Activated CD4-positive, alpha-beta T cell treated with anti-CD3 and anti-CD28 coated beads, Interleukin-2, amount 50 U/mL, for 4 hours (primary cell): ENCODE measurements at places on chromosomes 1 and 21.

- DNase-seq = no peak
Observed at GRCh38 chr1:10561497-10561896, 86.7 kb downstream of the PEX14 start.

DNA sequence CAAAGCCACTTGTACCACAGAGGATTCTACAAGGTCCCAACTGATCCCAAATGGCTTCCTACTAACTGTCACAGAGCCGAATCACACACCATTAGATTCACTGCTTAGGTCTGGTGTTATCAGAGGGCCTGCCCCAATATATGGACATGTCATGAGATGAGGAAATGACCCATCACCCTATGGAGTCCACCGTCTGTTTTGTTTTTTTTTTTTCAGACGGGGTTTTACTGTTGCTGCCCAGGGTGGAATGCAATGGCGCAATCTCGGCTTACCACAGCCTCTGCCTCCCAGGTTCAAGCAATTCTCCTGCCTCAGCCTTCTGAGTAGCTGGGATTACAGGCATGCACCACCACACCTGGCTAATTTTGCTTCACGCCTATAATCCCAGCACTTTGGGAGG is 83.8 kb upstream of the ETS2 start:
- DNase-seq = no peak

DNA sequence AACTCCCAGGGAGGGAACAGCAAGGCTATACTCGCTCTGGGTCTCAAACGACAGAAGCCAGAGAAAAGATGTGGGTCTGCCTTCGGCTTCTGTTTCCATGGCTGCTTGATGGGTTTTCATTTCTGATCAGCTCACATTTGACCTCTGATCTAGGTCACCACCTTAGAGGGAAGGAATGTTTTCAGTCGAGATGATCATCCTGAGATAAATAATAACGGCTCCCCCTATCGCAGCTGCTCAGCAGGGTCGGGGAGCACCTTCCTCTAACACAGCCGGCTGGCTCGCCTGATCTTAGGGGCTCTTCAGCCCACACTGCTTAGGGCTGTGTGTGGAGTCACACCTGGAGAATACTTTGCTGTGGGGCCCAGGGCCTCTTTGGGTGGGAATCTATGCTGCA is 53.1 kb upstream of the ZNF648 start:
- no peak for DNase-seq

GRCh38 chr1:232629250-232630046 is 485 bp downstream of the SIPA1L2 start:
- peak; percentile 6 for DNase-seq

GRCh38 chr1:11525151-11525505 is 46.2 kb downstream of the DISP3 start:
- no peak for DNase-seq
